ENCODE measurements at places on chromosomes 2 and 18.

GRCh38 chr2:20917719-20918572 lies 95.0 kb upstream of the LDAH start:
- no peak for DNase-seq

- no peak for DNase-seq
These were observed 164.4 kb downstream of the SOCS6 start for GRCh38 chr18:70453058-70453775.

GRCh38 chr2:136750065-136750464 lies 15.3 kb upstream of the THSD7B start:
- no peak for DNase-seq

GRCh38 chr2:108542071-108542470 lies 7.8 kb downstream of the LIMS1 start:
- DNase-seq: no peak

GRCh38 chr2:226788064-226788463 lies 11.6 kb downstream of the IRS1 start:
- no peak for DNase-seq

DNA sequence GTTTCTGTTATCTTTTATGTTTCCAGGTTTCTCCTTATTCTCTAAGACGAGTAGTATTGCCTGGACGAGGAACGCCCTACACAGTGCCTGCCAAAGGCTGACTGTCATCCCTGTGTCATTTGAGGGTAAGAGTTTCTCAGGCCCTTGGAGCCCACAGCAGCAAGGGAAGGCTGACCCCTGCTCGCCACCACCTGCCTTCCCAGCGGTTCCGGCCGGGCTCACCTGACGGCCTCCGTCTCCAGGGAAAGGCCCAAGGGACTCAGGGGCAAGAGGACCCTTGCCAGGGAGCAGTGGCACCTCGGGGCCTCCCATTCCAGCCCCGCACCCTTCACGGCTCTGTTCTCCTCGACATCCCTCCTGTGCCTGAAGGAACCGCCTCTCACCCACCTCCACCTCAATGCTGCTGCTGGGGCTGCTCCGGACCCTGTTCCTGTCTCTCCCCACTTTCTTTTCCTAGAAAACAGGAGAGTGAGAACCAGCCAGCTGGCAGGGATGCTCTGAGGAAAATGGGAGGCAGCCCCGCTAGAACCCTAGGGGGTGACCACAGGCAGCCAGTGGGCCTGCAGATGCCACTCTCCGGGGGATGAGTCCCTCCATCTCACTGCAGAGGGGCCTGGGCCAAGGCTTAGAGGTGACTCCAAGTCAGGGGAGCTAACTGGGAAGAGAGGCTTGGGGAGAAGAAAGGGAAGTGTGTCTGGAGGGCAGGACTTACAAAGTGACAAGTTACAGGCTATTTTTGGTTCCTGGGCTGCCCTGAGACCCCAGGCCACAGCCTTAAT lies 1.9 kb downstream of the LIMS2 start:
- no peak for DNase-seq

GRCh38 chr2:145957929-145958328 lies 1438.0 kb upstream of the ZEB2 start:
- no peak for DNase-seq

GRCh38 chr2:11406267-11406957 lies 59.5 kb downstream of the E2F6 start:
- DNase-seq: no peak

DNA sequence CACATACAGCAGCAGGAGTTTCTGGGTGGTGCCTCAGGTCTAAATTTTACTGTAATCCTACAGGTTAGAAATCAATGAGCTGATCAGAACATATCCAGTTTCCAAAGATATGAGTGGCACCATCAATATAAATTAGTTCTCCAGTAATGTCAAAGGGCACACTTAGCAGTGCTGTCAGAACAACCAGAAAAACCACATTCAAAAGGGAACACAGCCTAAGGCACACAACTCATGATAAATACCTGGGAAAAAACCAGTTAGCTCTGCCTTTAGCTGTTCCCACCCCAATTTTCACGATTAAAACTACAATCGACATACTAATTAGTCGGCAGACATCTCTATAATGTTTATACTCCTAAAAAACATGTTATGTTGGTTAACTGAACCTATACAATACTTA lies 31.5 kb downstream of the ATP8B1 start:
- DNase-seq: no peak

DNA sequence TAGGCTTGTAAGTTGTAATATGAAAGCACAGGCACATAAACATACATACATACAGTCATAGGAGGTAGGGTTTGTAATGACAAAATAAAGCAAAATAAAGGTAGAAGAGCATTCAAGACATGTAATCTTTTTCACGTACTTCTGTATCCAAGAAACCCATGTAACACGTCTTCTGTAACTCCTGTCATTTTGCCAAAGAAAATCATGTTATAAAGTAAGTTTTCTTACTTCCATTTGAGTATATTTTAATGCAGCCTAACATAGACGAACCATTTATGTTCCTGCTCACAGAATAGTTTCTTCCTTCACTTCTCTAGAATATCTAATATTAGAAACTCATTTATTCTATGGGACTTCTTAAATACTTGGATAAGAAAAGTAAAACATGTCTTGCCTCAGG lies 1884.0 kb upstream of the CELF4 start:
- no peak for DNase-seq

DNA sequence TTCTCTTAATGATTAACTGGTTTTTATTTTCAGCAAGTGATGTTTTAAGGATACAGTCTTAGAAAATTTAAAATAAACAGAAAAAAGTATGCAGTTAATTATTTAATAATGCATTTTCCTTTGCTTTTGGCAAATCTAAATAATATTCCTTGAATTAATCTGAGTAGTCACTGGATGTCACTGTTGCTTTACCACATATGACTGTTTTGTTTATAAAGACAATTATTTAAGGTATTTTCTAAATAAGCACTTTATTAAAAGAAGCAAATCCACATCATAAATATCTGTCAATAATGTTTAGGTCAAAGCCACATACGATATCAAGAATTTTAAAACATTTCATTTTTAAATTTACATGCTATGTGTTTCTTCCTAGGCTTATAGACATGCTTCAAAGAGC lies 40.6 kb upstream of the TFPI start:
- no peak for DNase-seq

- no peak for DNase-seq
These were observed 11.4 kb downstream of the GPR35 start for GRCh38 chr2:240636563-240637115.

GRCh38 chr18:36411745-36412168 lies 114.2 kb downstream of the FHOD3 start:
- DNase-seq: no peak

GRCh38 chr2:46086578-46087070 lies 210.6 kb upstream of the EPAS1 start:
- DNase-seq: no peak

DNA sequence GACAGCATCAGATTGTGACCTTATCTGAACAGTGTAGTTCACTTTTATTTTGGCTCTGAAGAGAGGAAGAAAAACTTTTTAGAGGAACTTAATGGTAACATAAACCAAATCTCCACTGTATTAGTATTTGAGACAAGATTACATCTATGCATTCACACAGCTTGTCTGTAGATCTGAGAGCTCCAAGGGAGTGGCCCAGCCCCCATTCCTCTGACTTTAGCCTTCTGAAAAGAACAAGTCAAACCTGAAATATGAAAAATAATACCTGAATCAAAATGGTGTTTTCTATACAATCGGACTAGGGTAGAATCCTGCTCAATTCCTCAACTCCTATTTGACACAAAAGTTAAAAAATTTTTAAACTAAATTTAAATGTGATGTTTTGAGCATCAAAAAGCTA lies 23.1 kb downstream of the STARD7 start:
- no peak for DNase-seq

DNA sequence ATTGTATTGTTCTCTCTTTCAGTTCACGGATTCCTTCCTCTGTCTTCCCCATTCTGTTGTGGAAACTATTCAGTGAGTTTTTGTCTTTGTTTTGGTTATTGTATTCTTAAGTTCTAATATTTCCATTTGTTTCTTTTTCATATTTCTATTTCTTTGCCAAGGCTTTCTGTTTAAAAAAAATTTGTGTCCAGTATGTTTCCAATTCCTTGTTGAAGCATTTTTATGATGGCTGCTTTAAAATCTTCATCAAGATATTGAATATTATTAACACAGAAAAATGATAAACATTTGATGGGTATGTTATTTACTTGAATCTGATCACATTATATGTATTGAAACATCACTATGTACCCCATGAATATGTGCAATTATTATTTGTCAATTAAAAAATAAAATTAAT lies 42.4 kb downstream of the ASB1 start:
- no peak for DNase-seq

GRCh38 chr2:109230941-109231420 lies 102.0 kb downstream of the SH3RF3 start:
- DNase-seq: no peak

DNA sequence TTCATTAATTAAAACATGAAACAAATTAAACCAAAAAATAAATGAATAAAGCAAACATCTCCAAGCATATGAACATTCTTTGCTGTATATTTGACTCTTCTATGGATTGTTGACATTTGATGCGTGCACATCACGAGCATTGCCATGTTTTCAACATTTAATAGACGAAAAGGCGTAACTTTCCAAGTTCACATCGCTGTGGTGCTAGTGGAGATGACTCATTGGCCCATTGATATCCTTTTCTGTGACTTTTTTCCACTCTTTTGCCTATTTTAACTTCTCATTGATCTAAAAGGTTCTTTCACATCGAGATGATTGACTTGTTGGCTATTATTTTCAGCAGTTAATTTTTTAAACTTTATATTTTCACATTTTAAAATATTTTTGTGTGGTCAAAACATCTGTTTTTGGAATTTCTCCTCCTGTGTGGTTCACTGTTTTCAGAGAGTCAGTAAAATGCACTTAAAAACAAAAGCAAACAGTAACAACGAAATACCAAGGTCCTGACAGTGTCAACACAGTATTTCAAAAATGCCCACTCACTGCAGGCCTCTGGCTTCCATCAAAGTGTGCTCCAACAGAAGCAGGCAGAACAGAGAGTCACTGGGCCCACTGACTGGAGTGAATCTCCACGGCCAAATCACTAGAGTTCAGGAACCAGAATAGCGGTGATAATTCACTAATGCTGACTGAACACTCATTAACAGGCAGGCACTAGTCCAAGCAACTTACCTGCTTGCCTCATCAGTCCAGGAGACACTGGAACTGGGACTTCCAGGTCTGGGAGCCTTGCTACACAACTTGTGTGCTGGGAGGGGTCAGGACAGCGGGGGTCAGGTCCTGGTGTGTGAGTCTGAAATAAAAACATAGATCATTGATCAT lies 372.2 kb upstream of the SMIM21 start:
- no peak for DNase-seq

DNA sequence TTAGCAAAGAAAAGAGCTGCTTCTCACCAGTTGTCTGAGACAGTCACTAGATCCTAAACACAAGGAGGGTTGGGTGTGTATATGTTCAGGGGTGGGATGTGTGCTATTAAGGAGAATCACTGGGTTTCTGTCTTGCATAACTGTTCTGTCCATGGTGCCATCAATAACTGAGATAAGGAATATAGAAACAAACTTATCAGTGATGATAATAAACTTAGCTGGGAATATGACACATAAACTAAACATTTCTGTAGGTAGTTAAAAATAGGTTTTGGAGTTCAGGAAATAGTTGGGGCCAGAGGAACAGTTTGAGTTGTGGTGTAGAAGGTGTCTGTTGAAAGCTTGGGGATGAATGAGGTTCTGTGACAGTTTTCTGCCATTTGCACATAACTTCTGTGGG lies 17.4 kb downstream of the NAPG start:
- DNase-seq: no peak

GRCh38 chr2:123415678-123416077 lies 609.4 kb upstream of the CNTNAP5 start:
- DNase-seq: no peak

DNA sequence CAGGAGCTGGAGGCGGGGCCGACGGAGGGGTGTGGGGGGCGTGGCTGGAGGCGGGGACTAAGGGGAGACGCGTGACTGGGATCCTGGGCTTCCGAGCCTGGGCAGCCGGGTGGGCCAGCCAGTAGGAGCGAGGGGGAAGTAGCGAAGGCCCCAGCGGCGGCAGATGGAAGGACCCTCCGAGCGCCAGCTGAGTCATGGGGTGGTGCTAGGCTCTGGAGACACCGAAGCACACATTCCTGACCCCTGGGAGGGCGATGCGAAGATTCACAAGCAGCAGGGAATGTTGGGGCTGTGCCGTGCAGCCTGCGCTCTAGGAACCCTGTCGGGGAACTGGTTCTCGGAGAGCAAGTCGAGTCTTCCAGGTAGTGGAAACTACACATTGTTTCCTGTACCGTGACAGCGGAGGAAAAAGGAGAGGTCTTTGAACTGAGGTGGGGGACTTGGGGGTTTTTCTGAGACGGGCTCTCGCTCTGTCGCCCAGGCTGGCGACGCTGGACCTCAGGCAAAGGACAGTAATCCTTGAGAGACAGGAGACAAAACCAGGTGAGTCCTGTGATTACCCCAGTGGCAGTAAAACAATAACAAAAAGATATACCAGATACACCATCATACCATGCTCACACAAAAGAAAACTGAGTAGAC lies 650 bp upstream of the AFG3L2 start:
- DNase-seq: no peak

DNA sequence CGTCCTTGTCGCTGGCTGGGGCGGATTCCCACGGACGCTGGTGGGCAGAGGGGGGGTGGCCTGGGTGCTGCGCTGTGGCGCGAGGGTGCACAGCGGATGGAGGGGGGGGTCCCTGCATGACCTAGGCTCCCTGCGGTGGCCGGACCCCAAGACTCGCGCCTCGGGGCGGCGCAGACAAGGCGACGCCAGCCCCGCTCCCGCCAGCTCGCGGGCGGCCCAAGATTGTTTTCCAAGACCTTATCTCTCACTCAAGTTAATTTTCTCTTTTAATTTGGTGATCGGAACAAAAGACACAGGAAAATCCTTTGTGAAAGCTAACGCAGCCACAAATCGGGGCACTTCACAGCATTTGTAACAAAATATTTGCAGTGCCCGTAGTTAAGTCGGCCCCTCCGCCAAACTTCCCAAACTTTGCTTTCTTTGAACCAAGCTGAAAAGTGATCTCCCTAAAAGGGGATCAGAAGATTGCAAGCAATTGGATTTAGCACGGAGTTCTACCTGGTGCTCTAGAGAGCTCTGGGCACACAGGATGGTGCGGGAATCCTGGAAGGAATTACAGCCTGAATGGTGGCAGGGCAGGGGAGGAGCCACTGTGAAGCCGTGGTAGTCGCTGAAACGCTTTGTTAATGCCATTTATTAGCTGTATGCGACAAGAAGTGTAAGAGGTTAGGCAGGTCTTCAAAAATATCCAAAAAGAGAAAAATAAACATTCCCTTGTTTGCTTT lies 4.8 kb upstream of the ID2 start:
- DNase-seq: peak; percentile 10

DNA sequence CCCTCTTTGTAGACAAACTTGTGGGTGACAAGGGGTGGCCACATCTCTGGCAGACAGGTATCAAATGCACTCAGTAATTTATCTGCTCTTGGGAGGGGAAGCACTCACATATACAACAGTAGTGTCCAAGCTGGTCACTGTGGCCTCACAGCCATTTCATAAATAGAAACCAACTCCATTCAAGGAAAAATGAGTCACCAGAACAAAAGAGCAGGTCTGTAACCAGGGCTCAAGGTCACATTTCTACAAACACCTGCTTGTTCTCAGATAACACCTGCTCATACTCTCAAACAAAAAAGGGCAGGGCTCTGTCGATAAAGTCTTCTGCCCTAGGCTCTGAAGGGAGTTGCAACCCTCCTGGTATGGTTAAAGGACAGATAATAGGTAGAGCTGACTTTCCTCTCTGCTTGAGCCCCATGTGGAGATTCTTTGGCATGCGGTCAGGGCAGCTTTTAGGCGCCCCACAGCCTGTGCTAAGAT lies 459.0 kb downstream of the BCL11A start:
- DNase-seq: no peak

GRCh38 chr2:189171956-189172609 lies 7.5 kb downstream of the COL5A2 start:
- no peak for DNase-seq

Measured in NCI-H1048 (cell line).